GM23248 (cell line): ENCODE measurements at places on chromosomes 3 and 15. TPM values are rescaled to one million over a fixed set of nuclear protein-coding genes. Genes with fewer than 3 reads are reported as not detected.
A peak's percentile ranks its signal among the peaks of the same experiment; 100 is the strongest.

DNA sequence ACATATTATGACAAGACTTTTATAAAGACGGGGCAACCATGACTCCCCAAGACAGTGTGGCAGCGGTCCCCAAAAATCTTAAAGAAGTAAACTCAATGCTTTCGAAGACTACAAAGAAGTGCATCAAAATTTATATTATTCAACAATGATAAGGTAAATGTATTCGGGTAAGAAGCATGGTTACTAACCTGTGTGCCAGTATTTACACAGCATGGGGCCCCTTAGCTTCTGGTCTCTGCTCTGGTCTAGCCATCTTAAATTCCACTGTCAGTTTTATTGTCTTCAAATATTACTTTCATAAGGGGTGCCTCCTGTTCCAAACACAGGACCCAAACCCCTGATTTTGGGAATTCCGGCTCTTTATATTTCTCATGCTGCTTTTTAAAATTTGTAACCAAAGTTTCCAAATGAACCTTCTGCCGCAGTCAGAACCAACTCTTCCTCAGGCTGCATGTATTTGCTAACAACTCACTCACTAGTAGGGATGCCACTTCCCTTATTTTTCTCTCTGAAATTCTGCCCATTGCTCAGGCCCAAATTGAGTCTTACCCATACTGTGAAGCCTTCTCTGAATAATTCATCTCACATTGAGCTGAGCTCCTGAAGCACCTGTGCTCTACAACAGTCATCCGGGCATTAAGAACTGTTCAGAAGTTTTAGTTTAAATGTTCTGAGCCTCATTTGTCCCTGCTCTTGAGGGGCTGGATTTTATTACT lies 1.2 kb downstream of the TTC23 start:
- DNase-seq = peak; percentile 14
- H3K27ac ChIP-seq = no peak overlapping the region
- 0 out of 2 replicates have a peak, but pooled peaks cover 7% of the 10 kb centered on the region for H3K36me3 ChIP-seq

The KIF7 gene
- 25.4 and 30.0 TPM in 2 replicates for total RNA-seq

The ZKSCAN7 gene
- 4.5 and 6.1 TPM in 2 replicates for total RNA-seq

GRCh38 chr3:181105646-181106045 lies 116.1 kb upstream of the DNAJC19 start:
- no peaks in the 10 kb centered on the region for H3K27me3 ChIP-seq
- no peak overlapping the region for H3K4me3 ChIP-seq

The C15orf62 gene
- not detected in 2 replicates for total RNA-seq

DNA sequence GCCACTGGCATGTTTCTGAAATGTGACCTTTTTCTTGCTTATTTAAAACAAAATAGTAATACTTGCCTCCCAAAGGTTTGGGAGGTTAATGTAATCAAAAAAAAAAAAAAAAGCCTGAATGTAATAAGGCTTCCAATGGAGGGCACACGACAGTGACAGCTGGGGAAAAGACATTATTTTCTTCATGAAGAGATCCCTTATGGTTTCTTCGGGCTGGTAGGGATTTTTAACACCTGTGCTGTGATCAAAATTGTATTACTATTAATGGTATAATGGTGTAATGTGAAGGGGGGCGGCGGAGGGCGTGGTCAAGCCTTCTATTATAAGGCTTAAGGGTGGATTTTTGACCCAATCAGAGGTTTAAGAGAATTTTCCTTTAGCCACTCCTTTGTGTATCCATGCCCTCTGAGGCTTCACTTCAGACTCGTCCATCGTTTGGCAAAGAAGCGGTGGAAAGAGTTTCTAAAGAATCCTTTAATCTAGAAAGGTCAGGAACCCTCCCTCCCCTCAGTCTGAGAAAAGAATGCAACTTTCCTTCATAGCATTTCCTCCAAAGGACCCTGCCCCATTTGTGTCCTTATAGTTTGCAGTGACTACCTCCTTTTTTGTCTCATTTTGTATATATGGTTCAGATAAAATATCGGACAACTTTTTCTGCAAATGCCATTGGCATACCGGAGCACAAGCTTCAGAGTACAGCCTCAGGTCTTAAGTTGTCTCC lies 89.5 kb upstream of the CHD2 start:
- no peaks in the 10 kb centered on the region for H3K27me3 ChIP-seq
- peak; percentile 12 for DNase-seq
- peaks cover 23% of the 10 kb centered on the region for H3K4me1 ChIP-seq
- no peaks in the 10 kb centered on the region for H3K36me3 ChIP-seq
- H3K27ac ChIP-seq = no peak overlapping the region

The NME9 gene
- not detected in 2 replicates for total RNA-seq

The GOLGA8H gene
- not detected in 2 replicates for total RNA-seq

DNA sequence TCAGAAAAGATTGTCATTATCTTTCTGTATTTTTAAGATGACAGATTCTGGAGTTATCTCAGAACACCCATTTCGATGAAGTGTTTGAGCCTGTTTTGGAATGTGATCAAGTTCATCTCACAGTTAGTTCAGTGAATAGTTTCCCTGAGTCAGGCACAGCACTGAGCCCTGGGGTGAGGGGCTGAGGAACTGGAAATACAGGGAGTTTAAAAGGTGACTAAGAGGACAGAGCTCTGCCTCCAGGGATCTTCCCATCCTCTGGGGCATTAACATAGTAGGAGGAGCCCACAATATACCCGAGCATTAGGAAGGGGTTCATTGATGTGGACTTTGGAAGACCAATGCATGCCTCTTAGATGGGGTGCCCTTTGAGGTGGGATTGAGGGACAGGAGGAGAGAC lies 355.1 kb downstream of the CLSTN2 start:
- no peaks in the 10 kb centered on the region for H3K27me3 ChIP-seq
- peaks cover 43% of the 10 kb centered on the region for H3K4me1 ChIP-seq
- no peak overlapping the region for H3K4me3 ChIP-seq
- no peak overlapping the region for H3K27ac ChIP-seq
- DNase-seq = peak; percentile 61

- no peak overlapping the region for H3K27ac ChIP-seq
- H3K36me3 ChIP-seq = no peaks in the 10 kb centered on the region
- H3K4me3 ChIP-seq = peak overlapping the region; percentile 61
- peak; percentile 90 for DNase-seq
- H3K4me1 ChIP-seq = no peaks in the 10 kb centered on the region
These were observed 165.6 kb downstream of the NSMCE3 start for GRCh38 chr15:29103824-29104565.

DNA sequence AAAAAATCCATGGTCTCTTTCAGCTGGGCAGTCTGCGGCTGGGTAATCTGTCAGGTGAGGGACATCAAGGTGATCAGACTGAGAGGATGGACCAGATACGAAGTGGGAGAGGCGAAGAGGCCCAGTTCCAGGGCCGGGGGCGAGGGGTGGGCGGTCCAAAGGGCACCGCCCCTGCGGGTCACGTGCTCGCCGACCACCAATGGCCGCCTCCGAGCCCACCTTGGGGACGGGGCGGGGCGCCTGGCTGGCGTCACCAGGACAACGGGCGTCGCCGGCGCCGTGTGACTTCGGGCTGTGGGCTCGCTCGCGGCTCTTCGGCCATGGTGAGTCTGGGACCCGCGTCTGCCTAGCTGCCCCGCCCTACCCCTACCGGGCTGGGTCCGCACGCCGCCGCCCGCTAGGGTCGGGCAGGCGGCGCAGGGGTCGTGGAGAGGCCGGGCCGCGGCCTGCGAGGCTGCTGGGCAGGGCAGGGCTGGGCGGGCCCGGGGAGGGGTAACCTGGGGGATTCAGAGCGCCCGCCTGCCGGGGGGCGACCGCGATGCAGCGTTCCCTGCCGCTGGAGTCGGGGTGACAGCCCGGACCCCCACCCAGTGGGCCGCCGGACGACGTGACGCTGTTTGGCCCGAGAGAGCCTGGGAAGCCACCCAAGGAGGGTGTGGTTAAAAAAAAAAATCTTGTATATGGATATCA lies at the start of gene FBXL2:
Gene FBXL2, plus strand, starts transcription at position 250 of the 690 bp plus-strand sequence. Its CDS starts 71 bp downstream, at position 321.
- H3K36me3 ChIP-seq = no peaks in the 10 kb centered on the region
- peak; percentile 69 for DNase-seq
- H3K4me1 ChIP-seq = no peaks in the 10 kb centered on the region
- no peak within 1 kb of the TSS for H3K27ac ChIP-seq

DNA sequence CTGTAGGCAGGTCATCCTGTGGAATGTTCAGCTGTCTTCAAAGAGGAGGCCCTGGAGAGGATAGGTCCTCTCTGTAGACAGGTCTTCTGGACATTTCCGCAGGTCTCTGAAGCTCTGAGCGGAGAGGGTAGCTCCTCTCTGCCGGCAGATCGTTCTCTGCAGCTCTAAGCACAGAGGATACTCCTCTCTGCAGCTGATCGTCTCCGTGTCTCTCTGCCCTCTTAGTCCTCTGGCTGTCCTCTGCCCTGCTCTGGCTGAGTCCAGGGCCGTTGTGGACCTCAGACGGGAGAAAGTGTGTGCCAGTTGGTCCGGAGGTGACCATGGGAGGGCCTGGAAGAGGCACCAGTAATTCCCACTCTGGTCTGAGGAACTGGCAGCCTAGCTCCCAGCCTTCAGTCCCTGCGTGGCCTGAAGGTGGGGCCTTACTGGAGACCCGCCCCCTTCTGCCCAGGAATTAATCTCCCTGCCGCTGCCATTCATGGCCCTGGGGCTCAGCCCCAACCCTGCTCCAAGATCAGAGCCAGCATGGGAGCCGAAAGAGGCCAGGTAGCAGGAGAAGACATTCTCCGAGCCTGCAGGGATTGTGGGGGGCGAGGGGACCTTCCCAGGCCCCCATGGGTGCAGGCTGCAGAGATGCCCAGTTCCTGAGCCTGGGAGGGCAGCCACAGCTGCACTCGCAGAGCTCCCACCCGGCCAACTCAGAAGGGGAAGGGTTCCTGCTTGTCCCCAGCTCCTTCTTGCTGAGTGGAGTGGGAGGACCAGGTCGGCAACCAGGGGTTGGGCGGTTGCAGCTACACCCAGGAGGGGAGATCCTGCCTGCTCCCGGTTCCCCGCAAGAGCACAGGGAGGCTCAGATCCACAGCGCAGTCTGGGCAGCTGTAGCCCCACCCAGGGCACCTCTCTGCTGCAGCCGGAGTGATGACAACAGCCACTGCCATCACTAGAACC lies 488.7 kb downstream of the RSL24D1 start:
- no peaks in the 10 kb centered on the region for H3K4me1 ChIP-seq
- no peak overlapping the region for H3K27ac ChIP-seq
- H3K27me3 ChIP-seq = no peaks in the 10 kb centered on the region
- no peak overlapping the region for H3K4me3 ChIP-seq

GRCh38 chr3:117524890-117525289 lies 815.3 kb downstream of the TUSC7 start:
- DNase-seq = peak; percentile 72
- no peaks in the 10 kb centered on the region for H3K27me3 ChIP-seq
- H3K36me3 ChIP-seq = no peaks in the 10 kb centered on the region
- H3K27ac ChIP-seq = no peak overlapping the region
